ENCODE measurements at places on chromosomes 3 and 15. TPM values are rescaled to one million over a fixed set of nuclear protein-coding genes. Genes with fewer than 3 reads are reported as not detected.

Gene MB21D2
- 1.9 TPM for total RNA-seq

Gene ACTC1
- total RNA-seq = not detected

Gene TM4SF1
- total RNA-seq = 31.5 TPM

Gene TIPIN
- 5.9 TPM for total RNA-seq

Gene DAPK2
- total RNA-seq = 3.6 TPM

Data from liver (tissue), 10 donors.